ENCODE measurements at places on chromosomes 2 and 18. TPM values are rescaled to one million over a fixed set of nuclear protein-coding genes. Genes with fewer than 3 reads are reported as not detected.

The PJVK gene
- 2.5 TPM for total RNA-seq

- no peak for DNase-seq
These were observed 11.2 kb downstream of the ATP8B1 start for GRCh38 chr18:57791911-57792310.

DNA sequence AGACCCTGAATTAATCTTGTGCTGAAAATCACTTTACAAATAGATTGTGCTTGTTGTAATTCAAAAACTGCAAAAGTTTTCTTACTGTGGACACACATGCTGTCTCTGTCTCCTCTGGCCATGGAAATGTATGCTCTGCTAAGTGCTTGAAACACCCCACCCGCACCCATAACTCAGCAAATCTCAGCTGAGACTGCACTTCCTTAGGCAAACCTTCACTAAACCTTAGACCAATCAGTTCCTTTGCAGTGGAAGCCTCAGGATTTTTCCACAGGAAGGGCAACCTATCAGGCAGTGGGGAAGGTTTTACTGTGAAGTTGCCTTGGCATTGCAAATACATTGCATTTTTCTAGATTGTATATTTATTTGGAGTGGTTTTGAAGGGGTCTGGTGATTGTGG lies 62.2 kb upstream of the PLA2R1 start:
- DNase-seq = no peak

DNA sequence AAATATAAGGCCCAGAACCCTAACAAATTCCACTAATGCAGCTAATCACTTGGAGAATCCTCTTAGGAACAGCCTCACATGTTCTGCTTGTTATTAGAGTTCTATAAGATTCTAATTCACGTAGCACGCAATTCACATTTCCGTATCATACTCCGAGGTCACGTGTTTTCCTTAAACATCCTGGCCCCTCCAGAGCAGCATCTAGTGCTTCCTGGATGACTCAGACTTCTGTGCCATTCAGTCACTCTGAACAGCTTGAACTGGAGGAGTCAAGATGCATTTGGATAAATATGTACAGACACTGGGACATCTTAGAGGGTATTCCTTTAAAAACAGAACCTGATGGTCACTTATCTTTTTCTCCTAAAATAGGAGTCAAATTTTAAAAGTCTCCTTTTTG lies 156.5 kb downstream of the MYO5B start:
- DNase-seq = no peak

DNA sequence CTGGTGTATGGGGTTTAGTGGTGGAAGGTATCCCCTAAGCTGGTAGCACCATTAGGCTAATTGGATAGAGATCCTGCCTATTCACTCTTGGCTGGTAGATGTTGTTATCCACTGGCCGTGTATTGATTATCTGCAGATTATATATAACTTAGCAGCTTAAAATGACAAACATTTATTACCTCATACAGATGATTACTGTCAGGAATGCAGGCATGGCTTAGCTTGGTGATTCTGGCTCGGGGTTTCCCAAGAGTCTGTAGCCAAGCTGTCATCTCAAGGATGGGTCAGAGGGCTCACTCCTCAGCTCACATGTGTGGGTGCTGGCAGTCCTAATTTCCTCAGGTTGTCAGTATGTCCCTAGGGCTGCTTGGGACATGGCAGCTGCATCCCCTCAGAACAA lies 465.8 kb downstream of the PARD3B start:
- DNase-seq = no peak

DNA sequence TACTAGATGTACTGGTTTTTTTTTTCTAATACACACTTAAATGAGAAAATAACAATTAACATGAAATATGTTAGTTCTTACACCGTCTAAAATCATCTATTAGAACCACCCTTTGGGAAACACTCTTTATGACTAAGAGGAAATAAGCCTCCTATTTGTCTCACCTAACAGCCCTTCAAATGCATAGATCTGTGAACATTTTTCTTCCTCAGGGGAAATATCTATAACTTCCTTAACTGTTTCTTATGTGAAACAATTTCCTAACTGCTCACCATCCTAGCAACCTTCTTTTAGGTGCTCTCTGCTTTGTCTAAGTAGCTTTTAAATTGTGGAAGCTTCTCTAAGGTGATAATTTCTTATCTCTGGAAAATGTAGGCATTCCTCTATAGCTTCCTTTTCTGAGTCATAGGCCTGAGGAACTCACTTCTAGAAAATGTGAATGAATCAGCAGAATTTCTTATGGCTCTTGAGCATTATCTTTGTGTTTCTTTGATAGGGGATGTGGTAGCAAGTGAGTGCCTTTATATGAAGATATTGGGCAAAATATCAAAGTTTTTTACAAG lies 56.1 kb downstream of the CNTNAP5 start:
- DNase-seq = no peak

- DNase-seq = no peak
These were observed 322.4 kb downstream of the ADCYAP1 start for GRCh38 chr18:1227025-1227424.
